A549 treated with ZK216348 at 1 μM for 4 hours (cell line): ENCODE measurements at places on chromosomes 7 and 10. TPM values are rescaled to one million over a fixed set of nuclear protein-coding genes. Genes with fewer than 3 reads are reported as not detected.

PHTF2 gene
- total RNA-seq, result 8.9 to 18.8 TPM (median 13.7 TPM) in 5 replicates

HOXA2 gene
- 0.69 to 1.5 TPM (median 0.94 TPM) in 5 replicates for total RNA-seq

ZCWPW1 gene
- total RNA-seq, result 0.85 to 2.1 TPM (median 1.4 TPM) in 5 replicates

IFIT1B gene
- not detected in 5 replicates for total RNA-seq

BAIAP2L1 gene
- total RNA-seq, result 47.0 to 56.0 TPM (median 51.7 TPM) in 5 replicates

ECHS1 gene
- 122 to 153 TPM (median 138 TPM) in 5 replicates for total RNA-seq

STRA8 gene
- total RNA-seq, result not detected in 5 replicates

FLNC gene
- total RNA-seq, result 2.6 to 7.3 TPM (median 4.4 TPM) in 5 replicates

TLL2 gene
- 0.08 to 0.16 TPM (median 0.12 TPM) in 4 of 5 replicates, not detected in the other for total RNA-seq

EPHB6 gene
- total RNA-seq, result 0.17 to 1.2 TPM (median 0.32 TPM) in 5 replicates

BTAF1 gene
- total RNA-seq, result 8.7 to 15.4 TPM (median 13.1 TPM) in 5 replicates

CHAT gene
- total RNA-seq, result not detected in 5 replicates

TMEM229A gene
- total RNA-seq, result not detected in 5 replicates

CALN1 gene
- total RNA-seq, result not detected in 5 replicates

DYNC1I1 gene
- not detected in 5 replicates for total RNA-seq

LBX1 gene
- total RNA-seq, result not detected in 5 replicates

RAMP3 gene
- total RNA-seq, result not detected in 5 replicates

LDB1 gene
- total RNA-seq, result 24.3 to 43.4 TPM (median 39.6 TPM) in 5 replicates

SYT15B gene
- total RNA-seq, result 2.6 to 5.2 TPM (median 3.0 TPM) in 5 replicates

PAPOLB gene
- not detected in 5 replicates for total RNA-seq

CLDN3 gene
- 0.58 to 4.4 TPM (median 3.2 TPM) in 5 replicates for total RNA-seq

AKR1C8 gene
- 0.29 TPM in 1 of 5 replicates, not detected in the others for total RNA-seq

ATOH7 gene
- 0.18 to 0.31 TPM (median 0.22 TPM) in 5 replicates for total RNA-seq

CALML5 gene
- total RNA-seq, result not detected in 5 replicates

MLXIPL gene
- 0.38 to 1.5 TPM (median 0.91 TPM) in 5 replicates for total RNA-seq

KCNIP2 gene
- 0.55 to 1.3 TPM (median 0.98 TPM) in 5 replicates for total RNA-seq

PPP2R2D gene
- total RNA-seq, result 26.5 to 28.2 TPM (median 27.8 TPM) in 5 replicates

ELFN1 gene
- total RNA-seq, result 0.32 to 0.47 TPM (median 0.38 TPM) in 5 replicates

FRMPD2 gene
- total RNA-seq, result 0.13 TPM in 1 of 5 replicates, not detected in the others

ANKRD61 gene
- total RNA-seq, result 0.22 to 0.92 TPM (median 0.70 TPM) in 5 replicates

CELF2 gene
- 0.05 to 0.07 TPM in 2 of 5 replicates, not detected in the others for total RNA-seq

NEUROG3 gene
- total RNA-seq, result not detected in 5 replicates

DNA2 gene
- 5.5 to 11.7 TPM (median 10.1 TPM) in 5 replicates for total RNA-seq

MRC1 gene
- not detected in 5 replicates for total RNA-seq

TSPAN15 gene
- 70.4 to 108 TPM (median 104 TPM) in 5 replicates for total RNA-seq

SFTPA1 gene
- total RNA-seq, result not detected in 5 replicates

ACBD7 gene
- total RNA-seq, result 0.67 to 1.4 TPM (median 0.84 TPM) in 5 replicates

DENND2A gene
- total RNA-seq, result 0.41 to 0.80 TPM (median 0.63 TPM) in 5 replicates

ARHGEF35 gene
- 0.15 to 0.51 TPM (median 0.33 TPM) in 5 replicates for total RNA-seq

PRLHR gene
- not detected in 5 replicates for total RNA-seq

ATRNL1 gene
- 0.09 to 0.48 TPM (median 0.19 TPM) in 5 replicates for total RNA-seq

SPDYE2B gene
- total RNA-seq, result not detected in 5 replicates

ATG9B gene
- 0.25 to 0.94 TPM (median 0.43 TPM) in 5 replicates for total RNA-seq

ZC3HAV1L gene
- 4.2 to 9.8 TPM (median 6.5 TPM) in 5 replicates for total RNA-seq

COL17A1 gene
- 1.6 to 2.2 TPM (median 1.9 TPM) in 5 replicates for total RNA-seq

ZNF804B gene
- total RNA-seq, result not detected in 5 replicates

ACSM6 gene
- total RNA-seq, result not detected in 5 replicates

GATA3 gene
- 3.2 to 5.7 TPM (median 4.4 TPM) in 5 replicates for total RNA-seq

CPXM2 gene
- not detected in 5 replicates for total RNA-seq

VPS26A gene
- total RNA-seq, result 38.1 to 94.4 TPM (median 47.5 TPM) in 5 replicates

AKR1D1 gene
- total RNA-seq, result not detected in 5 replicates

PDK4 gene
- total RNA-seq, result 9.4 to 17.3 TPM (median 16.3 TPM) in 5 replicates

FFAR4 gene
- total RNA-seq, result 0.12 to 0.33 TPM (median 0.22 TPM) in 5 replicates

FOXI2 gene
- total RNA-seq, result not detected in 5 replicates

CRPPA gene
- total RNA-seq, result 0.25 to 0.98 TPM (median 0.62 TPM) in 5 replicates

FAM241B gene
- 13.3 to 22.9 TPM (median 18.8 TPM) in 5 replicates for total RNA-seq

CDC14C gene
- not detected in 5 replicates for total RNA-seq

CCDC172 gene
- total RNA-seq, result not detected in 5 replicates

NPC1L1 gene
- 0.06 to 0.14 TPM (median 0.08 TPM) in 5 replicates for total RNA-seq
